ENCODE measurements at places on chromosomes 13 and 19. TPM values are rescaled to one million over a fixed set of nuclear protein-coding genes. Genes with fewer than 3 reads are reported as not detected.

RGS9BP gene
- polyA plus RNA-seq, result not detected

ATP8A2 gene
- 7.4 TPM for polyA plus RNA-seq

SAMD1 gene
- polyA plus RNA-seq, result 52.0 TPM

TEX26 gene
- 0.31 TPM for polyA plus RNA-seq

KRTDAP gene
- 1.9 TPM for polyA plus RNA-seq

SHISA7 gene
- 0.27 TPM for polyA plus RNA-seq

CLEC17A gene
- 0.09 TPM for polyA plus RNA-seq

TPTE2 gene
- polyA plus RNA-seq, result 0.52 TPM

DNA sequence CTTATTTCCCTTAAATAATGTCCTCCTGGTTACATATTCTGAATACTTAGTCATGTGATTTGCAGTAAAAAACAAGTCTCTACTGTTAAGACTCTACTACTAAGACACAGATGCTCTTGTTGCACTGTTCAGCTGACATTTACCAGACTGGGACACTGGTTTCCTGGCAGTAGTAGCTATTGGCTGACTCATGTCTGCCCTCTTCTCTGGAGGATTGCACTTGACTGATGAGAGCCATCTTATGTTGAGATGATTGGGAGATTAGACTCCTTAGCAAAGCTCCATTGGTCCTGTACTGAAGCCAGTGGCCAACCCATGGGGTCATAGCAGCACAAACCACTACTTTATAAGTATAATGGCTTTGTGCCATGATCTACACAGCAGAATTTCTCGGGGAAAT lies 1672.6 kb upstream of the PCDH20 start:
- no peak for DNase-seq

DNA sequence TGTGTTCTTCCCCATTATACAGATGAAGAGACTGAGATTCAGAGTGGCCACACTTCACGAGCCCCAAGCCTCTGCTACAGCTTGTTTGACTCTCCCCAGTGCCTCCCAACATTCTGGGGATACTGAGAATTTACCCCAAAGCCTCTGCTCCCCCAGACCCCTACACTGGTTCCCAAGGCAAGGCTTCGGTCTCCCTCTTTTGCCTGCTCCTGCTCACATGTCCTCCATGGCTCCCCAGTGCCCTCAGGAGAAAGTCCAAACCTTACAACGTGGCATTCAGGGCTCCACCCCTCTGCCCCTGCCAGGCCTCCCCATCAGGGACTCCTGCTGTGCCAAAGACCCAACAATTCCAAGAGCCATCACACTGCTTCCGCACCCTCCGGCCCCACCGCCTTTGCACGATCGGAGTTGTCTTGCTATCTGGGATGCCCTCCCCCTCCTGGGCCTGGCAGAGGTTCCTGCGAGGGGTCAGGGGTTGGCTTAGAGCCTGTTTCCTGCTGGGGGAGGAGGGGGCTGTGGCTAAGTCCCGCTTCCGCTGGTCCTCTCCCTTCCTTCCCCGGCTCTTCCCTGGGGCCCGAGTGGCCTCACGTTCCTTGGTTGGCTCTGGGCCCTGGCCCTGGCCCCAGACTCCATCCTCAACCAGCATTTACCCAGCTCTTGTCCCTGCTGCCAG lies 15.4 kb downstream of the GTPBP3 start:
- DNase-seq, result no peak

- peak; percentile 66 for DNase-seq
Measured at GRCh38 chr13:67224148-67224846, 5.8 kb downstream of the PCDH9 start.

GRCh38 chr19:31516756-31517155 lies 167.5 kb upstream of the TSHZ3 start:
- DNase-seq, result no peak

DNA sequence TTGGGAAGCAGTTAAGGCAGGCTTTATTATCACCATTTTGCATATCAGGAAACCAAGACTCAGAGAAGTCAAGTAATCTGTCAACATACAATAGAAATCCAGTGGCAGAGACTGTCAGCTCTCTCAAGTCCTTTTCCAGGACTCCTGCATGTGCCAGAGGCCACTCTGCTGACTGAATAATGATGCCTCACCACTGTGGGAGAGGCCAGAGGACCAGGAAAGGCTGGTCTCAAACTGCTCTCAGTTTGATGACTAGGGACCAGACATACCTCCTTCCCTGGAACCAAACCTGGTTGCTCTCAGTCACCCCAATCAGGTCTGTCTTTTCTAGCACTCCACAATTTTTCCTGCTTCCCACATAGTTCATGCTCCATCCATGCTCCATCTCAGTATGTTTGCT lies 8.0 kb downstream of the RNASEH2B start:
- DNase-seq, result no peak

DNA sequence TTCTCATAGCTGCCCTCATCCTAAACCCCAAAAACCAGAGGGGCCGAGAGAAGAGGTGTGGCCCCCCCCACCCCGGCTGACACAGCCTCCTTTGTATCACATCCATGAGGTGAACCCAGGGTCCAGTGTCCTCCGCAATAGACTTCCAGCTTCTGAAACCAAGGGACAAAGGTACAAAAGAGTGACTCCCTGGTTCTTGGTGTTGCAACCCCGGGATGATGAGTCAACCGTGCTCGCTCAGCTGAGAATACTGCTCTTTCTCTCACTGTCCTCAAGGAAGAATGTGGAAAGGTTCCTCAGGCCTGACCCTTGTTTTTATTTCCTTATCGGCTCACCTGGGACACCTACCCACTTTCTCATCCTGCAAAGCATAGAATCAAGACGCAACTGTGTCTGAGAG lies 5.5 kb downstream of the SLC15A1 start:
- no peak for DNase-seq

- DNase-seq, result no peak
Measured at GRCh38 chr13:44207476-44207875, 166.1 kb upstream of the SERP2 start.

DNA sequence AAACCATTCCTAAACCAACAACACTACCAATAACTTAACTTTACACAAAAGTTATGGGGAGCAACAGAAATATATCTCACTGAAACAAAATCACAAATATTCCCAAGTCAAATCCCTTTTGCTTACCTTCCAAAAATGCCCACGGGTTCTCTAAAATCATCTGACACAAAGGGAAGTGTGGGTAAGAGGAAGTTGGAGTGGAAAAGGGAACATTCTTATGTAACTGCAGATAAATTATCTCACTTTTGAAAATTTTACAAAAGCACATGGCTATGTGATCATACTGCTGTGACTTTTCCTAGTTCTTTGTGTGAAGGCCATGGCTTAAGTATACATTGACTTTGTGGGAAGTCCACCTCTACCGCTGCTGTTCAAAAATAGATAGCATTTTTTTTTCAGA lies 350.5 kb downstream of the GPC6 start:
- DNase-seq, result no peak

DNA sequence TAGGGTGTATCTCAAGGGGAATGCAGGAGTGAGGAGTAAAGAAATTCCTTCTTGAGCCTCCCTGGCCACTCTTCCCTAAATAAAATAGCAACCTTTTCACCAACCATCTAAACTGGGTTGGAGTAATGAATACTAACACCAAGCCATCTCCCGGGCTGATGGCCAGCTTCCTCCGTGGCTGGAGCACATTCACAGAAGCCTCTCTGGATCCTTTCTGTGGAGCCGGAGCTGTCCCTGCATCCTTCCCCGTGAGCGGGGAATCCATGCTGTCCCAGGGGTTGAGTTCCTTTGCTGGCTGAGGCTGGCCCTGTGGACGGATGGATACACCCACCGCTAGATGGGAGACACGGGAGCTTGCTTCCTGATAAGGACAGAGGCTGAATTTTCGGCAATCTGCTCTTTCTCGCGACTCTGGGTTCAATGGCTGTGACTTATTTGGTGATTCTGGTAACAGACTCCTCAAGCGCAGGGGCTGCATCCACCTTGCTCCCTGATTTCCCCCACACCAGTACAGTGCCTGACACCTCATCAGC lies 370.3 kb downstream of the ZNF536 start:
- DNase-seq, result no peak

DNA sequence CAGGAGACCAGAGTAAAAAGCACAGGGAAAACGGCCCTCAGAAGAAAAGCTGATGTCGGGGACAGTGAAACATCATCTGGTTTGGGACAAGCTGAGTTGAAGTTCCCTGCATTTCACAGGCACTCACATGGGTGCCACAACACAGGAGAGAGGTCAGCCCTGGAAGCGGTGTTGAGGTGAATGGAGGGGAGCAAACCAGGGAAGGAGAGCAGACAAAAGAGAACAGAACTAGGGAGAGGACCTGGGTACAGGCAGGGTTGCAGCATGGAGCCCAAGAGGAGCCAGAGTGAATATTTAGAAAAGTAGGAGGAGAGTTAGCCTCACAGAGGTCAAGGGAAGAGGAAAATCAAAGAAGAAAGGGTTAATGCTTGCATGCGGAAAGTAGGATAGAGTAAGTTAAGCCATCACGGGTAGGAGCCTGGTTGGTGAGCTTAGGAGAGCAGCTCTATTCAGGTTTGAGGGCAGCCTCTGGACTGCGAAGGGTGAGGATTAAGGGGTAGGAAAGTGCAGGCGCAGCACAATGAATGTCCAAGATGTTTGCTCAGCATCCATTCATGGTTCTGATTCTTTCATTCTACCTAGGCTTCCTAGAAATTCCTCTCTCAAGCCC lies 15.5 kb downstream of the FAM216B start:
- DNase-seq, result no peak

- DNase-seq, result no peak
Measured at GRCh38 chr13:32824675-32825074, 191.5 kb upstream of the KL start.

GRCh38 chr19:15184776-15185175 lies 16.0 kb downstream of the NOTCH3 start:
- no peak for DNase-seq

DNA sequence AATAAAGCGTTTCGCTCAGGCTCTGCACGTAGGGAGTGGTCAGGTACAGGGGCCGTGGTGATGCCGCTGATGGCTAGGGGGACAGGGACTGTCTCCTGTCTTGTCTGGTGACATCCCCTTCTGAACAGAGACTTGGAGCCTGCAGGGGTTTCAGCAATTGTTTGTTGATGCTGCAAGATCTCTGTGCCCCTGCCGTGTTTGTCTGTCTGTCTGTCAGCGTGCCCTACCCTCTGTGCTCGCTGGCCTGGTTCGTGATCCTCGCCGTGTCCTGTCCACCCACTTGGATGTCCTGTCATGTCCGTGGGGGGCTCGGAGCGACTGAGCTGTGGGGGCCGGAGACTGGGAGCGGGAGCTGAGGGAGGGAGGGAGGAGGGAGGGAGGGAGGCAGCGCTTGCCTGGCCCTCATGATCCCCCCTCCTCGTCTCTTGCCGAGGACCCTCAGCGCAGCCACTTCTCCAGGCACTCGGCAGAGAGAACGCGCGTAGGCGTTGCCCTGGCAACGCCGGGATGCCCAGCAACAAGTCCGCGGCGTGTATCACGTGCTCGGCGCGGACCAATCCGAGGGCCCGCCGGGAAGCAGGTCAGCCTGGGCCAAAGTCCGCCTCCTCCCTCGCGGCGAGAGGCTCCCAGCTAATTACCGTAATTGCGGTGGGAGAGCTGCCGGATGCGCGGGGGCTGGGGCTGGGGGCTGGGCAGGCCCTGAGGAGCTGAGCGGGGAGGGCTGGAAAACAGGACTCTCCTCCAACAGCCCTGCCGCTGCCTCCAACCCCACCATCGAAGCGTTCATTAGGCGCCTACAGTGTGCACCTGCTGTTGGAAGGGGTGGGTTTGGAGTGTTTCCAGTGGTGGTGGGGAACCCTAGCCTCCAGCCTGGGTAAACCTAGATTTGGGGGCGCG lies 31.9 kb upstream of the FEM1A start:
- peak; percentile 87 for DNase-seq

- no peak for DNase-seq
Measured at GRCh38 chr13:75458696-75459422, 23.1 kb downstream of the TBC1D4 start.

DNA sequence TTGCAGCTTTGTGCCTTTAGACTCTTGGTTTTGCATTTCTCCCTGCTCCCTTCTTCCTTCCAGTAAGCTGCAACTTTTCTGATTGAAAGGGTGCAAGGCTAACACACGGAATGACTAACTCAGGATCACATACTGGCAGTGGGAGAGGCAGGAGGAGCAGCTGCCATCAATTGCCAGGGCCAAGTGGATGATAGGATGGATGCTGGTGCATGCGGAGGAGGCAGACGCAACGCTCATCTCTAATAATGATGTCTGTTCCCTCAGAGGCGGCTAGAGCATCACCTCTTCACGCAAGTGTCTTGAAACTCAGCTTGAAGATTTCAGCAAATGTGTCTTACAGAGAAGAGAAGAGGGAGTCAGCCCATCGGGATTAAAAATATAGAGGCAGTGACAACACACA lies 49.5 kb upstream of the TPM4 start:
- no peak for DNase-seq

GRCh38 chr19:48872884-48873475 lies 759 bp downstream of the PPP1R15A start:
- DNase-seq, result peak; percentile 87

- DNase-seq, result no peak
Measured at GRCh38 chr13:46158222-46158621, 23.8 kb downstream of the LCP1 start.

DNA sequence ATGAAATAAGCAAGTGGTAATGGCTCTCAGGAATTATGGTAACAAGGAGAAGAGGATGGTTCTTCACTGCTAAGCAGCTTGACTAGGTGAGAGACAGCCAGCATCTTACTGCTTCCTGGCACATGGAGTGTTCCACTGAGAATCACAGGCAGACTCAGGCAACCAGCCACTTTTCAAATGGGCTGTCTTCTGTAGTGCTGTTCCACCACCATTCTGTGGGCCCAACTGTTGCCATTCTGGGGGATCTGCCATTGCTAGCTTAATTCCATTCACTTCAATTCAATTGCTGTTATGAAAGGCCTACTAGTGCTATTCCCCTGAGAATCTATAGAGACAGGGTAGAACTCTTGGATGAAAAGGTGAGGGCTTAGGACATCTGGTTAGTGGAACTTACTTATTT lies 341.9 kb downstream of the KCNRG start:
- DNase-seq, result no peak

DNA sequence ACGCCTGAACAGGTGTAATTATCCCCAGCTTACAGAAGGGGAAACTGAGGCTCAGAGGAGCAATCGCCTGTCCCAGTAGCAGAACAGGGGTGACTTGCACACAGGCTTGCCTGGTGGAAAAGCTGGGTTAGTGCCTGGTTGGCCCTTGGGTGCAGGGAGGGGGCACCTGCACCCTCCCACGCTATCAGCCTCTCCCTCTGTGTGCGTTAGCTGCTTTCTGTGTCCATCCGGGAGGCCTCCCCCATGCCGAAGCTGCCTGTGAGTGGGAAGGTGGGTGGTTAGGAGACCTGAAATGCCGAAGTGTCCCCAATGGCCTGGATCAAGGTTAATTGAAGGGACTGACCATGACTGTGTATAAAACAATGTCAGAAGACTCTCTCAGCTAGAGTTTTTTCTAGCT lies 295.0 kb downstream of the ZNF536 start:
- DNase-seq, result no peak

- DNase-seq, result peak; percentile 59
Measured at GRCh38 chr19:19860756-19861390, 4.8 kb upstream of the ZNF253 start.

GRCh38 chr13:107977071-107977574 lies 238.2 kb downstream of the LIG4 start:
- DNase-seq, result no peak

- peak; percentile 90 for DNase-seq
Measured at GRCh38 chr19:12064590-12065538, at the start of gene ZNF844. ZNF844 (plus strand) TSS chr19:12064731; CDS start chr19:12064874, 143 bp downstream.
